ENCODE measurements at places on chromosomes 3 and 15. TPM values are rescaled to one million over a fixed set of nuclear protein-coding genes. Genes with fewer than 3 reads are reported as not detected.

The NOX5 gene
- total RNA-seq: 0.06 TPM

The TOPAZ1 gene
- total RNA-seq: not detected

The TMEM108 gene
- total RNA-seq: not detected

The CCR3 gene
- total RNA-seq: 0.55 TPM

The ZPLD1 gene
- total RNA-seq: not detected

The GADL1 gene
- not detected for total RNA-seq

The TNNC1 gene
- total RNA-seq: 7.1 TPM

The NUP210 gene
- total RNA-seq: 149 TPM

The GNAT1 gene
- not detected for total RNA-seq

The C15orf61 gene
- total RNA-seq: 9.5 TPM

The FGF12 gene
- total RNA-seq: not detected
